ENCODE measurements at places on chromosomes 6 and 20.

- DNase-seq = no peak
Observed at GRCh38 chr6:125814481-125814880, 23.7 kb downstream of the NCOA7 start.

- DNase-seq = no peak
Observed at GRCh38 chr6:153130515-153131036, 506 bp downstream of the RGS17 start.

DNA sequence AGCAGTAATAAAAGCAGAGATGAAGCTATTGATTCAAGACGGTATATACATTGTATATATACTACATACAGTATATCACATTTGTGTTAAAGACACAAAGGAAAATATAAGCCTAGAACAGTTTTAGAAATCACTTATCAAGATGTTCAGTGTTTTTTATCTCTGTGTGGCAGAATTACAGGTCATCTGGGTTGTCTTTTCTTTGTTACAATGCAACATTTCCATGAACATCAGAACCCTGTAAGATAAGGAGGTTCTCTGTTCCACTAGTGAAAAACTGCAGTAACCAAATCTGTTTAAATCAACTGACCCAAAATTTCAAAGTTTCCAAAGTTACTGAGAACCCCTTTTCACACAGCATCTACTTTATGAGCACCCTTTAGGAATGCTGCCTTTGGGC, 42.2 kb downstream of the B4GALT5 start:
- DNase-seq = no peak

- no peak for DNase-seq
Observed at GRCh38 chr6:11724286-11724685, 54.3 kb downstream of the ADTRP start.

- DNase-seq = no peak
Observed at GRCh38 chr6:4853782-4854511, 77.7 kb downstream of the CDYL start.

GRCh38 chr6:85186546-85187175, 263.2 kb upstream of the NT5E start:
- DNase-seq = no peak

DNA sequence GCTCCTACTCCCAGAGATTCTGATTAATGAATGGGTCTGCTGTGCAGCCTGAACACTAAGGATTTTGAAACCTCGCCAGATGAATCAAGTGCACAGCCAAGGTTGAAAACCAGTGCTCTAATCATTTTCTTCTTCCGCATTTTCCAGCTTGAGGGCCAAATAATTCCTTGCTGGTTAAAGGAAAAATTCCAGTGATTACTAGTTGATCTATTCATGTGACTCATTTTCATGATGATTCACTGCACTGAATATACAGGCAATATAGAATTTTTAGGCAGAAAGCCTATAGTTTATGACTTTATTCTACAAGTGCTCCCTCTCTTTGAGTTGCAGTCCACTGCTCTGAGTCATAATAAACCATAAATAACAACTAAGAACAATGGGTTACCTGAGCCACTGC, 80.6 kb upstream of the PROKR2 start:
- DNase-seq = no peak

DNA sequence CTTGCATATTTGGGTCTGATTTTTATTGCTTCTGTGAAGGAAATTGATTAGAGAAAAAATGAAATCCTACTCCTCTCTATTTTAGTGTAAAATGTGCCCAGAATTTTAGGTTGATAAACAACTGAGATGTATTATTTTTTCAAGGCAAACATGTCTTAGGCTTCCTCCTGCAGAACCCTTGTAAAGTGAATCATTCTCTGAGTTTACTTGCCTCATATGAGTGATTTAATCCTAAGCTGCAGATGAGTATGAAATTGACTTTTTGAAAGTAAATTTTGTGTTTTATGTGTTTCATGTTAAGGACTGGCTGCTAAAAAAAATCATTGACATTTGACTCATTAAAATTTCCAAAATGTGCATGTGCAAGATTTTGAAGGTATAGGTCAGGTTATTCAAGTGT, 138.5 kb upstream of the PHACTR1 start:
- no peak for DNase-seq

GRCh38 chr6:121780325-121781321, 345.2 kb downstream of the GJA1 start:
- DNase-seq = no peak
